Left kidney (tissue), 8 donors: ENCODE measurements at places on chromosomes 2 and 18.

- DNase-seq, result no peak
Measured at GRCh38 chr2:218536804-218537494, 31.2 kb downstream of the USP37 start.

DNA sequence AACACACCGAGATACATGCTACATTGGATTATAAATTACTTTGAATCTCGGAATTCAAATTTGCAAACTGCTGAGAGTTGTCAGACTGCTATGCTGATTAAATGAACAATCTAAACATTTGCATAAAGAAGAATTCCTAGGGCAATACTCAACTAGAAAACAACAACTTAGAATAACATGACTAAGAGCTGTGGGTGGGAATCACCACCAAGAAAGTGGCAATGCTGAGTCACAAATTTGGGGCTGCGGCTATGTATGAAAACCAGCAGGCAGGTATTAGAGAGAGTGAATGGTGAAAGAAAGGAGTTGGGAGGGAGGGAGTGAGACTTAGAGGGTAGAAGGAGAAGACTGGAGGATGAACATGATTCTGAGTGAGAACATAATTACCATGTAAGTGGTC is 559.5 kb downstream of the PIK3C3 start:
- DNase-seq, result no peak

DNA sequence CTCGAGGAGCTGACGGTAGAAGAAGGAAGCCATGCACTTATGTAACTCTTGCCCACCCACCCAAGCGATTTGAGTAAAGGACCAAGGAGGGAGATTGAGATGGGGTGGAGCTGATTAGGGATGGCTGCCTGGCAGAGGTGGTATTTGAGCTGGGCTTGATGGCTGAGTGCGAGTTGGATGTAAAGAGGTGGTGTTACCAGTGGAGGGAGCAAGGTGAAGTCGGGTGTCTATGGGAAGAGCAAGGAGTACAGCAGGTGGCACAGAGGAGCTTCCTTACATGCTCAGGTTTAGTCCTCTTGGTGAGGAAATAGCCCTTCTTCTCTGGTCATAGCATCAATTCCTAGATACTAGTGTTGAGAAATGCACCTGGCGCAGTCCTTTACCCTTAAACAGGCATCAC is 294.2 kb upstream of the SKOR2 start:
- no peak for DNase-seq

GRCh38 chr2:65033178-65033577 is 23.0 kb upstream of the CEP68 start:
- DNase-seq, result no peak

GRCh38 chr2:43837831-43838559 is 644 bp downstream of the ABCG5 start:
- DNase-seq, result no peak
